ENCODE measurements at places on chromosomes 3 and 15.
A peak's percentile ranks its signal among the peaks of the same experiment; 100 is the strongest.

- no peak for DNase-seq
Measured at GRCh38 chr3:141663993-141664392, 74.1 kb upstream of the RNF7 start.

- no peak for DNase-seq
Measured at GRCh38 chr3:106227068-106227467, 358.3 kb upstream of the CBLB start.

- no peak for DNase-seq
Measured at GRCh38 chr3:101123081-101123480, 129.9 kb upstream of the ABI3BP start.

DNA sequence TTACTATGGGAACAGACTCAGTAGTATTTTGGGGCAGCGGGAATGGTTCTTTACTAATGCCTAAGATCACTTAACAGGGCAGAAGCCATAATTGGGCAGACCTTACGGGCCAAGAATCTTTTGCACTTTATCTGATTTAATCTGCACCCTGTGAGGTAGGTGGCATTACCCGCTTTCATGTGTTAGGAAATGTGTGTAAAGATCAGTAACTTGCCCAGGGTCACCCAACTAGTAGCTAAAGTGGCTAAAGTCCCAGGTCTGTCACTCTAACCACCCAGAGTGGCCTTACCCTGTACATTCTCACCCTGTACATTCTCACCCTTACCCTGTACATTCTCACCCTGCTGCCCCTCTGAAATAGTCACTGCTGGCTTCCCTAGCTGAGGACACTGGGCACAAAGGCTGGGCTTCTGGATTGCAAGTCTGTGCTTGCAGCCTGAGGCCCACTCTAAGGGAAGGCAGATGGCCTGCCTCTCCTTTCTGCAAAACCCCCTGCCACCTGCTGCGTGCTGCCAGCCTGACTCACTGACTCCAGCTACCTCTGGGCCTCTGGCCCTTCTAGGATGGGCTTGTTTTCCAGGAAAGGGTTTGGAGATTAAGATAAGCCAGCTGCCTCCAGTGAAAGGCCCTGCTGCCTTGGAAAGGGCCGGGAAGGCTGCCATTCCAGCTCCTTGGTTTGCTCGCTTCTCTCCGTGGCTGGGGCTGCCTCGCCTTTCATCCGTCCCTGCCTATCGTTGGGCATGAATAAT, 37.5 kb upstream of the MYZAP start:
- DNase-seq = no peak

GRCh38 chr3:191068946-191069813, 129.9 kb upstream of the OSTN start:
- no peak for DNase-seq

DNA sequence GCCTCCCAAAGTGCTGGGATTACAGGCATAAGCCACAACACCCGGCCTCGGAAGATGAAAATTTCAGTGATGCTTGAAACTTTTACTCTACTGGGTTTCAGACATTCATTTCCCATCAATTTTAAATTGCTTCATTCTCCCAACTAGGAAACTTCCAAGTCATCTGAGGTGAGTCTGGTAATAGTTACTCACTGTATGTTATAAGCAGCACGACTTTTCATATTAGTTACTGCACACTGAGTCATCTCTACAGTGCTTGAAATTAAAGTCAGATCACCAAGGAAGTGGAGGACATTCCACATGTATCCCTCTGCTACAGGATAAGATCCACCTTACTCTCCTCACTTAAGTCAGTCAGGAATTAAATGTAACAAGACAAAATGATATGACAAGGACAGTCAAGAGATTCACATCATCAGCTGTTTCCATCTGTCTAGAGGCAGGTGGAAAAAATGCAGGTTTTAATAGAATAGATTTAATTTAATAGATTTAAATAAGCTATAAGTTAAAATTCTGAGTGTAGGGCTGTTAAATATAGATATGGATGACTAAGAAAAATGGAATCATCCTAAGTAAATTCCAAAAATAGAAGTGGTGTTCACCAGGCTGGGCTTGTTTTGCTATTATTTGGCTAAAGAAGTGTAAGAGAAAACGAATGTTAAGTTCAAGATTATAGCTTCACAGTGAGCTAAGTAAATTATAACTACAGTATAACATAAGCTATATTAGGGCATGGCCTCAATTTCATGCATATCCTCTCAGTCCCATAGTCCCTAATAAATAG, 104.4 kb downstream of the TMCO5A start:
- DNase-seq = no peak

DNA sequence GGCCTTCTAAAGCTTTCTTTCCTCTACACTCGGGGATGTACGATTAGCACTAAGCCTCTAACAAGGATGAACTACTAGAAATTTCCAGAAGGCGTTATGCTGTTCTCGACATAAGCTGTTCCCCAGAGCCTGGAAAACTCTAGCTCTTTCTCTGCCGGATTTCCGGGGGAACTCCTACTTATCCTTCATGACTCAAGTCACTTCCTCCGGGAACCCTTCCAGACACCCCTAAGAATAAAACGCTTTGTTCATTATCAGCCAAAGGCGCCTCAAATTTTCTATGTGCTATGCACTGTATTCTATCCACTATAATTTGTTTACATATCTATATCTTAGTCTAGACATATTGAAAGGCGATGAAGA, 455 bp upstream of the SNAP23 start:
- DNase-seq = no peak

DNA sequence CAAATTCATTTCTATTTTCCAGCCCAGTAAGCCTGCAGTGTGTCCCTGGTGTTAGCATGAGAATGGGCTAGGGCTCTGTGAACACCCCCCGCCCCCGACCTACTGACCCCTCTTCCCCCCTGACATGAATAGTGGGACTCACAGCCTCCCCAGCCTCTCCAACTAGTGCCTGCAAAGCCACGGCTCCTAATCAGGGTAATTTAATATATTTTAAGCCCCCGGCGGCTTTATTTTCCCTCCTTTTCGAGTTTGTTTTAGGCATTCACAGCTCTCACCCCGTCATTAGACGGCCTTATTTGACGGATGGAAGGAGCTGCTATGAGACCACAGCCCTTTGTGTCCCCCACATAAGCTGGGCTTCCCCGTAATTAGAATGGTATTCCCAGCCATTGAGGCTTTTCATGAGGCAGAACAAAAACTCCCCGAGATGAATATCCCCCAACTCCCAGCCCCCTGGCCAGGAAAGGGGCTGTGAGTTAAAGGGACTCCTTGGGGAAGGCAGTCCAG, 78.3 kb upstream of the POLG start:
- no peak for DNase-seq

GRCh38 chr15:95869920-95870319, 460.6 kb upstream of the NR2F2 start:
- peak; percentile 59 for DNase-seq

GRCh38 chr3:5197470-5198312, 10.2 kb downstream of the EDEM1 start:
- peak; percentile 74 for DNase-seq

Measured in DND-41 (cell line).